GM06990 (cell line): ENCODE measurements at places on chromosomes 1 and 21.

GRCh38 chr1:5514527-5515183 lies 477.6 kb downstream of the NPHP4 start:
- DNase-seq: peak; percentile 40

DNA sequence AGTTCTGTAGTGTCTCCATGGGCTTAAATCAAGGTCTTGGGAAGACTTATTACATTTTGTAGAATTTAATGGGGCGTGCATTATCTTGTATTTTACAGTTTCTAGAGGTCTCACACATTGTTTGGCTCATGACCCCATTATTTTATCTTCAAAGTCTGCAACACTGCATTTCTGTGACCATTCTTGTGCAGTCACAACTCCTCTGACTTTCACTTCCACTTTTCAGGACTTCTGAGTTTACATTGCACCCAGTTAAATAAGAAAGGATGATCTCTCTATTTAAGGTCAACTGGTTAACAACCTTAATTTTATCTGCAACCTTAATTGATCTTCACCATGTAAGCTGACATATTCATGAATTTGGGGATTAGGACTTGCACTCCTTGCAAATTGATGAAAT lies 1186.6 kb downstream of the MRPL39 start:
- no peak for DNase-seq

DNA sequence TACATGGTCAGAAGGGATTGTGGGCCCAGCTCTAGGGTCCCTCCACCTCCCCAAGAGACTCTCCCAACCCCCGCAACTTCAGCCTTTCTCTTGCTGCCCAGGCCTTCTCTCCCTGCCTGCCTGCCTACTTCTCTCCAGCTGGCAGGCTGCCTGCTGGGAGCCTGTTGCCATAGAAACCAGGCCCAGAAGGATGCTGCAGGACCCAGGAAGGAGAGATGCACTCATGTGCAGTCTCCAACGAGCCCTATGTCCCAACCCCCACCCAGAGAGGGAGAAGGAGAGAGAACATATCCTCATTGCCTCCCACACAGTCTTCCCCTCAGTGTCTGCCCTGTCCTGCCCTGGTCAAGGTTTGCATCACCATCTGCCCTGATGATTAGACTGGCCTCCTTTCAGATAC lies 10.8 kb upstream of the SMIM12 start:
- DNase-seq: no peak

DNA sequence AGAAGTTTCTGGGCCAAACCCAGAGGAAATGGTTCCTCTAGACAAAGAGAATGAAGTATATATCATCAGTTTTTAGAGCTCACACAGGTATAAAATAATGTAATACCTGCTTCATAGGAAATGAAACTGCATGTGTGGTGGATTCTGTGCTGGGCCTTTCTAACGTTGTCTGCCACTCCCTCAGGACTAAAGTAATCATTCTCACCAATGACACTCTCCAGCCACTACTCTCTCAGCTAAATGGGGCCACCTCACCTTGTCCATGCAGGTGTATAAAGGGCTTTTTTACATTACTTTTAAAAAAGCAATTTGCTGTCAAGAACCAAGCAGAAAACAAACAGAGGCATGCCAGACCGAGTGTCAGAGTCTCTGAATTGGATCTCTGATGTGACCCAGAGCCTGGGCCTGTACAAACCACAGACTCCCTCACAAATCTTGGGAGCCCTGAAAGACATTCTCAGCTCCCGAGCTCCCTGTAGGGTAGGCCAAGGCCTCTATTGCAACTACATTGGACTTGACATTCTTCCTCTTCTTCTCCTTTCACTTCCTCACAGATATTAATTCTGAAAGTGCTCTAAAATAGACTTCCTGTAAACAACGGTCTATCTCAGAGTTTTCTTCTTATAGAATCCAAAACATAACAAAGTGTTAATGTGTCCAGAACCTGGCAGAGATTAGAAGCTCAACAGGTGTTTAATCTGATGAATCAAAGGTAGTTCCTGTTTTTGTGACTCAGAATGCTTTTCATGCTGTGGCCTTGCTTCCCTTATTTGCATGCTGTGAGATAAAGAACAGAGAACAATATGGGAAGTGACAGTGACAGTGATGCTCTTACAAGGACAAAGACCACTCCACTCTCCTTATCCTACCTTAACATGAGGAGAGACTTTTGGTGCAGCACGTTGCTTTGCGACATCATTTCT lies 8.6 kb downstream of the AIM2 start:
- peak; percentile 82 for DNase-seq

- no peak for DNase-seq
Measured at GRCh38 chr1:25186161-25187007, 45.9 kb downstream of the SYF2 start.

- no peak for DNase-seq
Measured at GRCh38 chr1:116286541-116286971, 86.5 kb upstream of the ATP1A1 start.

GRCh38 chr1:24286246-24287010 lies 32.7 kb upstream of the GRHL3 start:
- no peak for DNase-seq

GRCh38 chr1:203054642-203055041 lies 28.4 kb downstream of the PPFIA4 start:
- DNase-seq: no peak

DNA sequence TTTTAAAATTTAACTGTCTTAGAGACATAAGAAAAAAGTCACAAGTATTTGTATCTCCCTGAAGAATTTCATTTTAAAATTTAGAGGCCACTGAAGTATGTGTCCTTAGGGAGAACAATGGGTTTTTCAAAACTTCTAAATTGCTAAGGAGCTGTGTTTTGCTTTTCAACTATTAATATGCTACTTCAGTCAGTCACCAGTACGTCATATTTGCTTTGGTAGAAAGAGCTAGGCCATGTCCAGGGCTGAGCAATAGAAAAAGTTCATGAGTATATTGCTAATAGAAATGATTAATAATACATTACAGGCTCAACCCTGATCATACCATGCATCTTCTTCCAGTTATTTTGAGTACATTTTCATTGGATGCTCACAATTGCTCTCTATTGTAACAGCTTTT lies 1.7 kb upstream of the SGIP1 start:
- no peak for DNase-seq

GRCh38 chr1:226762988-226763904 lies 24.2 kb upstream of the ITPKB start:
- DNase-seq: no peak

- no peak for DNase-seq
Measured at GRCh38 chr1:164902491-164902890, 343.5 kb downstream of the PBX1 start.

GRCh38 chr1:153389401-153389800 lies 1.5 kb downstream of the S100A8 start:
- no peak for DNase-seq

- DNase-seq: peak; percentile 29
Measured at GRCh38 chr1:58652651-58653184, 47.1 kb downstream of the MYSM1 start.

- DNase-seq: no peak
Measured at GRCh38 chr1:173266841-173267240, 59.7 kb upstream of the TNFSF4 start.

GRCh38 chr1:96130432-96130831 lies 591.2 kb upstream of the PTBP2 start:
- no peak for DNase-seq

- no peak for DNase-seq
Measured at GRCh38 chr1:38589036-38589435, 270.5 kb downstream of the RRAGC start.

DNA sequence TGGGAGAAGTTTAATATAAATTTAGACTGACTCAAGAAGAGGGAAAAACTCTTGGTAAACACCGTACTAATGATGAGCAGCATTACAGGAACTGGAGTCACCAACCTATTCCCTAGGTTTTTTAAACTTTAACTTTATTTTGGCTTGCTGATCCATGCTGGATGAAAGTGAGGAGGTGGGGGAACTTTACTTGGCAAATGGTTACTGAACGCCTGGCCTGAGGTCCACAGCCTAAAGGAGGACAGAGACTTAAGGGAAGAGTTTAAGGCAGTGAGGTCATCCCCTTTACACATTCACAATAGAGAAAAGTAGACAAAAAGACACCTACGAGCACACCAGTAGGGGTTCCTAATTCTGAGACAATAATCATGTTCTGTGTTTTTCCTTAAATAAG lies 25.6 kb upstream of the A3GALT2 start:
- no peak for DNase-seq

DNA sequence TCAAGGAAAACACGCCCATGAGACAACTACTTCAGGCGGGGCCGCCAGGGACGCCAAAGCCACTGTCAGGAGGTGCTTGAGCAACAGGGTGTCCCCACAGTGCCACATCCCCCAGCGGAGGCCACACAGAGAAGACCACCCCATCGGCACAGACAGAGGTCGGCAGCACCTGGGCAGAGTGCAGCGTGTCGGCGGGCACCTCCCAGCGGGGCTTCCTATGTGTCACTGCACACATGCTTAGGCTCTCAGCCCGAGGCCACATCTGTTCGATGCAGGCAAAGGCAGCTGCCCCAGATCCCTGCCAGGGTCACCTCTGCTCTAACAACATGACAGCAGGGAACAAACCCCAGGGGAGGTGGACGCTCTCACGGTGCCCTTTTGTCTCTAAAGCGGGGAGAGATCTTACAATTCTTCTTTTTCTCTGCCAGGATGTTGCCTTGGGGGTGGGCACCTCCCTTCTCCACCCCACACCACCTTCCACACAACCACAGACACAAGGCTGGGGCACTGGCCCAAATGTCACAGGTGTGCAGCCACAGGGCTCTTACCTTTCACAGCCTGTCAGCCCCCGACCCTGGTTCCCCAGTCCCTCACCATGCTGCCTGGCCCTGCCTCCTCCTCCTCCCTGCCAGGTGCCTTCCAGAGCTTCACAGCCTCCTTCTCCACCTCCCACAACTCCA lies 4.2 kb downstream of the KRTAP10-8 start:
- DNase-seq: no peak
